ENCODE measurements at places on chromosomes 3 and 15. TPM values are rescaled to one million over a fixed set of nuclear protein-coding genes. Genes with fewer than 3 reads are reported as not detected.

DNA sequence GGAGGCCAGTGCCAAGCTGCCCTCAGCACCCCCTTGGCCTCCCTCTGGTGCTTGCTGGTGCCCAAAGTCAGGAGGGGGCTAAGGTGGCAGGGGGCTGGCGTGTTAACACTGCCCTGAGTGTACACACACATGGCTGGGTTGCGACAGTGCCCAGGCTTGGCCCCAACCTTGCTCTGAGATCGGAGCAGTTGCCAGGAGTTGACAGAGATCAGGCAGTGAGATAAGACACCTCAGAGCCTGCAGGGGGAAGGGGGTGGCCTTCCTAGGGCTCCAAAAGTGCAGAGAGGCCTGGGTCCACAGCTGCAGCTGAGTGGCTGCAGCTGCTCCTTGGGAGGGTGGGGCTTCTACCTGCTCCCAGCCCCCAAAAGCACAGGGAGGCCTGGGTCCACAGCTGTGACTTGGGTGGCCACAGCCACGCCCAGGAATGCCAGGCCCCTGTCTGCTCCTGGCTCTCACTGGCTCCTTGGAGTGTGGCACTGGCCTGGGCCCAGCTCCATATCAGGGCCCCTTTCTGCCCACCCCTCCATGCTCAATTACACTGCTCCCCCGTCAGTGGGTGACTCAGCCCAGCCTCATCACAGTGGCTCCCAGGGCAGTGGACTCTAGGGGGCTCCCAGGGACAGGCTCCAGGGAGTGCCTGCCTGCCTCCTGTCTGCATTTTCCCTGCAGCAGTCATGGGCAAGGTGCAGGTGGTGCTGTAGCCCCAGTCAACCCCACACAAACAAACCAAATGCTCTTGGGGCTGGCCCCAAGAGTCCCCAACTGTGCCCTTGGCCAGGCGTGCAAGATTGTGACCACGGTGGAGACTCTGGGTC is 56.4 kb upstream of the C15orf39 start:
- no peak for DNase-seq

The CHDH gene
- 7.9 TPM for total RNA-seq

DNA sequence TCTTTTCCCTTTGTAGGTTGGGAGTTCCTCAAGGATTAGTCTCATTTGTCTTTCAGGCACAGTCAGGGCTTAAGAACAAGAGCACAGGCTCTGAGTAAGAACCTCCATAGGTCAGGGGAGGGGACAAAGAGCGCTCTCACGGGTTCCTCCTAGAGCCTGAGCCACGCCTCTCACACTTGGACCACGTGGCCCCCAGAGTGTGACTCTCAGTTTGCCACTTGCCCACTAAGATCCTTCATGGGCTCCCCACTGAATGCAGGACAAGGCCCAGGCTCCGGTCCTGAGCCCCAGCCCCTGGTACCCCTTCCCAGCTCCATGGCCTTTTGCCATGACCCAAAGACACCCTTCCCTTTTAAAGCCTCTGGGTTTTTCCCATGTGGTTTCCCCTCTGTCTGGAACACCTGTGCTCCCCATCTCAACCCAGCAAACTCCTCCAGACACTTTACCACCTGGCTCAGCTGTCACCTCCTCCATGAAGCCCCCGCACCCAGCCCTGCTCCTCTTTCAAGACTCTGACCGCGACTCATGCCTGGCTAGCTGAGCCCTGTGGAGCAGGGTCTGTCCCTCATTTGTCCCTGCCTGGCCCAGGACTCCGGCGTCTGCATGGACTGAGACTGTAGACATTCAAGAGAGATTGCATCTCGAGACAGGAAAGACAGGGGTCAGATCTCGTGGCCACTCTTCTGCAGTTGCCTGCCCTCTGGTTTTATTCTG is 32.7 kb downstream of the IQSEC1 start:
- no peak for DNase-seq

The PATL2 gene
- 0.72 TPM for total RNA-seq

DNA sequence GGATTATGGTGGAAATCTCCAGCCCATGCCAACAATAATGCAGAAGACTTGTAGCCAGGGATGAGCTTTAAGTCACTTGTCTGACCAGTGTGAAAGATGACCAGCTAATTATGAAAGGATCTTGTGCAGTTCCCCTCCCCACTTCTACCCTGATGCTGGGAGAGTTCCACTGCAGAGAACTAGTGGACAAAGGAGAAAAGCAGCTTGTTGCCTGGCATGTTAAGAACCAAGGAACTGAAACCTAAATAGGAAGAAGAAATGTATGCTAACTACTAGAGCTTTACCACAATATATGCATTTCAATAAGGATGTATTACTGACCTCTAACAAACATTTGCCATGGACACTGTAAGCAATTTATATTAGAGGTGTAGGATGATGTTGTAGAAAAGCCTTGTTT is 52.2 kb upstream of the CSTA start:
- DNase-seq, result no peak

DNA sequence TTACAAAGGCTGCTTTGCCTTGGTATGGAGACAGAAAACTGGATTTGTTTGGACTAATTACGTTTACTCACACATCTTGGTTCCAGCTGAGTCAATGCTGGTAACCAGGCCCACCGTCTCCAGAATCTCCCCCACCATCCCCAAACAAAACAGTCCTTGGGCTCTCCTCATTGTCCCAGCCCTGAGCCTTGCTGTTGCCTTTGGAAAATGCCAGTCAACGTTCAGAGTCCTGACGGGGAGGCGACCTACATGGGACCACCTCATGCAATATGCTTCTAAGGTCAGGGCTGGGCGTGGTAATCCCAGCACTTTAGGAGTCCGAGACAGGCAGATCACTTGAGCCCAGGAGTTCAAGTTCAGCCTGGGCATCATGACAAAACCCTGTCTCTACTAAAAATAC is 85.2 kb upstream of the IQSEC1 start:
- DNase-seq, result no peak

The HES1 gene
- 0.81 TPM for total RNA-seq

GRCh38 chr15:76184650-76185035 is 124.9 kb downstream of the TMEM266 start:
- no peak for DNase-seq

- no peak for DNase-seq
Measured at GRCh38 chr3:42739401-42740158, 33.5 kb downstream of the CCDC13 start.

DNA sequence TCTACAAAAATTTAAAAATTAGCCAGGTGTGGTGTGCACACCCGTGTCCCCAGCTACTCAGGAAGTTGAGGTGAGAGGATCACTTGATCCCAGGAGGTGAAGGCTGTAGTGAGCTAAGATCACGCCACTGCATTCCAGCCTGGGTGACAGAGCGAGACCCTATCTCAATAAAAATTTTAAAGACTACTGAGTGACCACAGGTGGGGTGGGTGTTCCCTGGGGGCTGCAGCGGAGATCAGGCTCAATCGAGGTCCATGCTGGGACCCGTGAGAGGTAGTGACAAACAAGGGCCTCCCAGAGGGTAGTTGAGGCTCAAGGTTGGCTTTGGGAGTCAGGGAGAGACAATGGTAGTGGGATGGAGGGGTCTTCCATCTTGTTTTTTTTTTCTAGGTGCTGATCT is 38.9 kb upstream of the LIMD1 start:
- no peak for DNase-seq

The CRABP1 gene
- total RNA-seq, result not detected

GRCh38 chr3:74033381-74033780 is 408.6 kb upstream of the PDZRN3 start:
- DNase-seq, result no peak

- DNase-seq, result no peak
Measured at GRCh38 chr3:172376881-172377280, 71.4 kb downstream of the GHSR start.

The UNC13C gene
- 0.81 TPM for total RNA-seq

The MED12L gene
- total RNA-seq, result 0.72 TPM

The ZNF620 gene
- total RNA-seq, result 0.99 TPM

- DNase-seq, result peak; percentile 30
Measured at GRCh38 chr15:67413770-67414390, 107.1 kb upstream of the C15orf61 start.

DNA sequence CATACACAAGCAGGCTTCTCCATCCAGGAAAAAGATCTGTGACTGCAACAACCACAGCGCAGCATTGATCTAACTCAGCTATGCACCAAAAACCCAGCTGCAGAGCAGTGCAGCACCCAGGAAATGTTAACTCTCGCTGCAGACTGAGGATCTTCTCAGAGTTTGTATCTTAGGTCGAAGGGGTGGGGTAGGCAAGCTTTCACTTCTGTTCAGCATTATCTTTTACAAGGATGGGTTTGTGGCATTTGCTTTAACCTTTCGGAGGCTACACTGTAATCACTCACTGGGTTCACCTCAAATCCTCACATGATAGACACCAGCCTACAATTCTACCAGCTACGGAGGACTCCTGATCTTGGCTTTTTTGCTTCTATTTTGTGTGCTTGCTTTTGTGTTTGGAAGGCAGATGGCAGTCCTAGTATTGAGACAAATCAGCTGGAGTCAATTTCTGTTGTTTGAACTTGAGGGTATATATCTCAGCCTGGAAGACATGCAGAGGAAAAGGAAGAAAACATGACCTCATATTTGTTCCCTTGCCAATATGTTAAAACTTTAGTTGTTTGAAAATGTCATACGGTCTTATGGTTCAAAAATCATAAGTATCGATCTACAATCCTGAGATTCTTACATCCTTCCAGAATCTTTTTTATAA is 25.2 kb downstream of the LRRK1 start:
- DNase-seq, result peak; percentile 17

- peak; percentile 16 for DNase-seq
Measured at GRCh38 chr3:144229330-144229729, 257.7 kb downstream of the DIPK2A start.

DNA sequence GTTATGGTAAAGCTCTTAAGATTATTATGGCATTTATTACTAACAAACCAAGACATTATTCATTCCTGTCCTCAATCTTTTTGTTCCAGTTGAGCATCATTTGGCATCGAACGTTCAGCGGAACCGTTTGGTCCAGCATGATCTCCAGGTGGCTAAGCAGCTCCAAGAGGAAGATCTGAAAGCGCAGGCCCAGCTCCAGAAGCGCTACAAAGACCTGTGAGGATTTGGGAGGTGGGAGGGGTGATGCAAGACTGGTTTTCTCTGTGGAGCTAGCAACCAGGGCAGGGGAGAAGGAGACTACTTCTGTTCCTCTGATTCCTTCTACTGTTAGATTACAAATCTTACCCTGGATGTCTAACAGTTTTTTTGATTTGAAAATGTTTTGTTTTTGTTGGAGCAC is 27.6 kb upstream of the UTS2B start:
- DNase-seq, result no peak

The REC114 gene
- total RNA-seq, result not detected

The CCDC39 gene
- 0.27 TPM for total RNA-seq

The ATXN7 gene
- total RNA-seq, result 21.0 TPM

DNA sequence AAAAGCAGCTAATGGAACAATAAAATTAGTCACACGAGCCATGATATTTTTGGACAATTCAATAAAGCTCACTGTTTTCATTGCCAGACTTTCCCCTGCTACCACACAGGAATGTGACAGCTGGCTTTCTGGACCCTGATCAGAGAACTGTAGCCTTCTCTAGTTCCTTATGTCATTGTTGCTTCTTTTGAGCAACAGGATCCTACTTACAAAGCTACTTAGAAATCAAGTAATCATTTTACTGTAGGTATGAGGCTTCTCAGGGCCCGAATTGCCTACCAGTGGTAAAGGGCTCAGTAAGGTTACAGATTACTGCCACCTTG is 94.3 kb upstream of the AADACL2 start:
- peak; percentile 20 for DNase-seq

The BOC gene
- total RNA-seq, result 16.9 TPM

- no peak for DNase-seq
Measured at GRCh38 chr15:27742751-27743477, 356.2 kb downstream of the OCA2 start.

- no peak for DNase-seq
Measured at GRCh38 chr3:101791778-101792177, 12.8 kb downstream of the NXPE3 start.

- DNase-seq, result no peak
Measured at GRCh38 chr3:14891135-14892132, 55.9 kb upstream of the NR2C2 start.

DNA sequence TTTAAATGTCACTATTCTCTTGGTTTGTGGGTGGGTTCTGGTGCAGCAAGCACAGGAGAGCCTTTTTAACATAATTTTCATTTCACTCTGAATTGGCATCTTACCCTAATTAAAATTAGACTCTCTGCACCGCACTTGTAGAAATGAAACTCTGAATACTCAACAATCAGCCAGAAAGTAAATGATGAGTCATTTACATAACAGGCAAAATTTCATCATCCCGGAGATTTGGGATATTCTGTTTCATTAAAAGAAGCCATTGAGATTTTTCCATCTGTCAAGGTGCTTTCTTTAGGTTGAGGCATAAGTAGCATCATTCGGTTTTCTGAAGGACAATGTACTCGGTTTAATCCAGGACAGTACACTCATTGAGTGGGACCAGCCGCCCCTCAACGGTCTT is 111.0 kb downstream of the RFTN1 start:
- peak; percentile 76 for DNase-seq

DNA sequence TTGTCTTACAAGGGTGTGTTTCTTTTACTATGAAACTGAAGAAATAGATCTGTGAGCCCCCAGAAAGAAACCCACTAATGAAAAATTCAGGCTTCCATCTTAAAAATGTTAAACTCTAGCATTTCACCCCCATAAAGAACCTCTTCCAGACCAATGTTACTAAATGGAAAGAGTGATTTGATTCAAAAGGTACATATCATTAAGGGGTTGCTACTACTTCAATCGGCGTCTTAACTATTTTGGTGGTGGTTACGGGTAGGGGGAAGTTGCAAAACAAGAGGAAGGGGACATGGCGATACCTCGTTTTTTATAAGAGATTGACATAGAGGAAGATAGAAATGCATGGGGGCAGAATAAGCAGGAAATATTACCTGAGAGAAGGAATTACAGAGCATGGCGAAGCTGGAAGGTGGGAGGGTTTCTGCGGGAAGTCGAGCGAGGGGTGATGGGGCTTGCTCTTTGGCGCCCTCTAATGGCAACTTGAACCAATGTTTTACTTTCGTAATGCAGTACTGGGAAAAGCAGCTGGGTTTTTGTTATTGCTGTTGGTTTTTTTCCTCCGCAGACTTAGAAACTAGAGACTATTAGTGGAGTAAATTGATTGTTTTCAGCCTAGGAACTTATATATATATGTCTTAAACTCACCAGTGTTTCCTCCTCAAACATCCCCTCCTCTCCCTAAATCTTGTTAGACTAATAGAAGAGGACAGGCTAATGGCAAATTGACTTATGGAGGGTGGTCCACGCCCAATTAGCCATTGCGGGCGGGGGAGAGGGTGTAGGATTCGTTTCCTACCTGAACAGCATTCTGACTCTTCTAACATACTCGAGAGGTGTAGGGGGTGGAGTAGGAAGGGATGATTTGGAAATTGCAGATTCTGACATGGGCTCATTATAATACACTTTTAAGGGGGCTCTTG is 11.3 kb upstream of the SOX2 start:
- peak; percentile 88 for DNase-seq

GRCh38 chr3:18111796-18112232 is 313.3 kb downstream of the SATB1 start:
- peak; percentile 18 for DNase-seq

DNA sequence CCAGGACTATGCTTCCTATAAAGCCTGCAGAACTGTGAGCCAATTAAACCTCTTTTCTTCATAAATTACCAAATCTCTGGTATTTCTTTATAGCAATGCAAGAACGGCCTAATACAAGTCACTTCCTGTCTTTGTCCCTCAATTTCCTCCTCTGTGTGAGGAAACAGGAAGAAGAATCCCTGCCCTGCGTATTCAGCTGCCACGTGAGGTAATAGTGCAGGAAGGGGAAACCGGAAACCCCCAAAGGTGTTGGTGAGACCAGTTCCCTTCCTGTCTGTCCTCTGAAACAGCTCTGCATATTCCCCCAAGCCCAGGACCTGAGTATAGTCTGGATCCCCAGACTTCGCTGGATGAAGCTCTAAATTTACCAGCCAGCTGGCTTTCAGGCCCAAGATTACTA is 18.1 kb upstream of the PTPN23 start:
- DNase-seq, result no peak

- no peak for DNase-seq
Measured at GRCh38 chr3:4750306-4750968, 228.8 kb upstream of the BHLHE40 start.
